Glutamatergic neuron (in vitro differentiated cells): ENCODE measurements at places on chromosomes 13 and 19.

- no peak for DNase-seq
Measured at GRCh38 chr19:2973229-2973628, 4.1 kb upstream of the TLE6 start.

- DNase-seq: no peak
Measured at GRCh38 chr19:38878575-38879399, 712 bp upstream of the RINL start.

DNA sequence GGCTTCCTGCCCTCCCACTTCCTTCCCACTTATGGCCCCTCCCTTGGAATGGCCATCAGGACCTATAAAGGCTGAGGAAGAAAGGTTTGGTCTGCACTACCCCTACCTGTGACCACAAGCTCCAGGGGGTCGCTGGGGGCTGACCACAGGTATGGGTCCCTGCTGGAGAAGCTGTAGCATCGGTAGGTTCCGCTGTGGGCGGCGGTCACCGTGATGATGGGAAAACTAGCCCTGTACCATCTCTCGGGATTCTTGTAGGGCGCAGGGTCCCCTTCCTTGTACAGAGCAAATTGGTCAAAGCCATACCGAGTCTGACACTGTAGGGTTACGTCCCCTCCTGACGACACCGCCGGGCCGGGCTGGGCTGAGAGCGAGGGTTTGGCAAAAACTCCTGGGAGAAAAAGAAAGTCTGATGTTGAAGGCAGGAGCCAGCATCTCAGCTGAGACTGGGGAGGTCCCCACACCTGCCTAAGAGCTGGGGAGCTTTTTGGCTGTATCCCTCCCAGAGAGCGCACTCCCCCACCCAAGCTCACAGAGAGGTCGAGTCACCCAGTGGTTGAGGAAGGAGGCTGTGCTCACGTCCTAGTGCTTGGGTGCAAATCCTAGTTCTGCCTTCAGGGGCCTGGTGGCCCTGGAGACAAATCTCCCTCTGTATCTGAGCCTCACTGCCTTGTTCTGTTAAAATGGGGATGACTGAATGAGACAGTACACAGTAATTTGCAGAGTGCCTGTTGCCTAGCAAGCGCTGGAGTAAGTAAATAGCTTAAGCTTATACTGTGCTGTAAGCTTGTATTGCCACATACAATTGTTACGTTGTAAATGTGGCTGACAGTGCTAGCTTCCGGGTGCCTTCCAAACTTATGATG lies 10.4 kb downstream of the GP6 start:
- DNase-seq: no peak

DNA sequence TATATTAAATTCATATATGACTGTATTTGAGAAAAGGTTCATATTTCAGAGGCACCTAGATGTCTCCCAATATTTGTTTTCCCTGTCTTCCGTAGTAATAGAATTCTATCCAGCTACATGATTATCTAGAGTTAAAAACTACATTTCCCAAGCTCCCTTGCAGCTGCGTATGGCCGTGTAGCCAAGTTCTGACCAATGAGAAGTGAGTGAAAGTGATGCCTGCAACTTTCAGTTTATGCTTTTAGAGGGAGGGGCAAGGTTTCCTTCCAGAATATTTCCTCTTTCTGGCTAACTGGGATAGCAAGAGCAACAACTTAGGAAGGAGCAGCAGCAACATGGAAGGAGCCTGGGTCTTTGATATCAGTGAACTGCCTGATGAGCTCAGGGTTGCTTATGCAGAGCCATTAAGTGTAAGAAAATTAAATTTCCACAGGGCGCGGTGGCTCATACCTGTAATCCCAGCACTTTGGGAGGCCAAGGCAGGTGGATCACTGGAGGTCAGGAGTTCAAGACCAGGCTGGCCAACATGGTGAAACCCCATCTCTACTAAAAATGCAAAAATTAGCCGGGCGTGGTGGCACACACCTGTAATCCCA lies 23.2 kb upstream of the CYP2A13 start:
- DNase-seq: no peak

DNA sequence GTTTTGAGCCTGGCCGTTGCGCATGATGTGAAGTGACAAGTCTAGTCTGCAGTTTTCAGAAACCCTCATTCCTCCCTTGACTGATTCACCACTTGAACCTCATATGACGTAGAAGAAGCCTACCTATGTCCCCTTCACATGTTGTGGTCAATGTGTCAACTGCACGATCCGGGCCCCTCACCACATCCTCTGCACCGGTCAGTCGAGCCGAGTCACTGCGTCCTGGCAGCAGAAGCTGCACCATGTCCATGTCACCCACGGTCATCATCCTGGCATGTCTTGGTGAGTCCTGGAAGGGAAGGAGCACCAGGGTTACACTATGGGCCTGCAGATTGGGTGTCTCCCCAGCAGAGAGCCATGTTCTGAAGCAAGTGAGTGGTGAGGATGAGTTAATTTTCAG lies at the start of gene KIR2DL4:
TSS of gene KIR2DL4 (plus strand) at position 201 of the 400 bp plus-strand sequence. CDS start at position 243, 42 bp downstream.
- DNase-seq: no peak

GRCh38 chr19:29965492-29965891 lies 23.5 kb downstream of the URI1 start:
- no peak for DNase-seq

DNA sequence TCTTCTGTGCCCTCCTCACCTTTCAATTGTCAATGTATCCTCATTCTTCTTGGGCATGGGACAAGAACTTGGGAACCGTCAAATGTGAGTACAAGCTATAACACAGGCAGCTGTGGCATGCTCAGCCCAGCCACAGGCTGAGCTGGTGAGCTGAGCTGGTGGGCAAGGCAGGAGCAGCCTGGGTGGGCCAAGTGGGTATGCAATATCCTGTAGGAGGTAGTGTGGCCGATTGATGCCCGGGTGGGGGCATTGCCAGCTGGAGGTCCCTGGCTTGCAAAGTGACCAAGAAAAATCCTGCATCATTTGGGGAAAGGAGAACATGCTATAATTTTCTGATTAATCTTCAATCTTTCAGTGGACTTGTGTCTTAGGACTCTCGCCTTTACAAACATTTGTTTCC lies 507.2 kb upstream of the SLC10A2 start:
- no peak for DNase-seq

GRCh38 chr13:99003851-99004471 lies 26.1 kb upstream of the DOCK9 start:
- DNase-seq: no peak

GRCh38 chr13:43306372-43306771 lies 283.0 kb downstream of the DNAJC15 start:
- no peak for DNase-seq

DNA sequence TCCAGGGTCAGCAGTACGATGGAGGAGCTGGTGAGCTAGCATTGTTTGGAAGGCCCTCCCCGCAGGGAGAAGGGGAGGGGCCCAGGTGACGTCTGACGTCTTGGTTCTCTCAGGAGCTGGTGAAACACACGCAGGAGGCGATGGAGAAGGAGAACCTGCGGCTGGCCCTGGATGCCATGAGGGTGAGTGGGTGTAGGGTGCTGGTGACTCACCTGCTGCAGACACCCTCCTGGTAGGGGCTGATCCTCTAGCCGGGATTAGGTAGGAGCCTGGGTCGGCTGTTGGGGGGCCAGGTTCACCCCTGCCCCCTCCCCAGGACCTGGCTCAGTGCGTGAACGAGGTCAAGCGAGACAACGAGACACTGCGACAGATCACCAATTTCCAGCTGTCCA lies 55.8 kb downstream of the VAV1 start:
- DNase-seq: no peak

DNA sequence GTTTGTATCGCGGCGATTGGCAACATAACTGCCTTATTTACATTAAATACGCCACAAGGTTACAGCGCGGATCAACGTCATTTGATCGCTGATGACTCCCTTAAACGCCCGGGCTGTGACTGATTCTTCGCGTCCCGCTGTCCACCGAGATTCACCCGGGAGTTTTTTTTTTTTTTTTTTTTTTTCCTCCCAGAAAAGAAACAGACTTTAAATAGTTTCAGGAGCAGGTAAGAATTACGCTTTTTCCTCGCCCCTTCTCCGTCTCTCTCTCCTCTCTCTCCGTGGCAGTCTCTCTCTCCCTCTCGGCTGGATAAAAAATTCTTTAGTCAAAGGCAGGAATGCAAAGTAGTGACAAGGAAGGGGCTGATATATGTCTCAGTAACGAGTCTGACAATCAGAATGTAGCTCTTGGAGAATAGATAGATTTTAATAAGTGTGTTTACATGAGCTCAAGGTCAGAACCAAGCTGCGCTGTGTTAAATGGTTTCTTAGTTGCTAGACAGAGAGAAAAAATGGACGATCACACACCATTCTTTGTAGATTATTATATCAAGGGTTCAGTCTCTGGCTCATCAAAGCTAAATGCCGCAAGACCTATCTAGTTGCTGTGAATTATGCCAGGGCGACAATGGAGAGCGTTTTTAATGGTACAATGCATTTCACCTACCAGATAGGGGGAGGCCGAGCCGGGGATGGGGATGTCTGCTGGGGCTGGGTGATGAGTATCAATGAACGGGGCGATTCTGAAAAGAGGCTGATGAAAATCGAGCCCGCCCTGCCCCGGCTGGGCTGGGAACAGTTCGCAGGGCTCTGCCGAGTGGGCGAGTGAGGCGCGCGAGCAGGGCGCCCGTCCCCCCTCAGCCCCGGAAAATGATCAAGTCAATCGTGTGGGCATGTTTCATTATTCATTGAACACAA lies 147.2 kb upstream of the ZNF536 start:
- peak; percentile 50 for DNase-seq

DNA sequence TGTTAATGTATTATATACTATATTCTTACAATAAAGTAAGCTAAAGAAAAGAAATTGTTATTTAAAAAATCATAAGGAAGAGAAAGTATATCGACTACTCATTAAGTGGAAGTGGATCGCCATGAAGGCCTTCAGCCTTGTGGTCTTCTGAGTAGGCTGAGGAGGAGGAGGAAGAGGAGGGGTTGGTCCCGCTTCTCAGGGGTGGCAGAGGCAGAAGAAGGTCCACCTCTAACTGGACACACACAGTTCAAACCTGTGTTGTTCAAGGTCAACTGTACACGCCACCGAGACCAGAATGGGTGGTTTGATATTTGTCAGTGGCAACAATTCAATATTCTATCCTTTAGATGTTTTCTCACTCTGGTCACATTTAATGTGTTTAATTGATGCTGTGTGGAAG lies 67.2 kb downstream of the ALOX5AP start:
- no peak for DNase-seq

DNA sequence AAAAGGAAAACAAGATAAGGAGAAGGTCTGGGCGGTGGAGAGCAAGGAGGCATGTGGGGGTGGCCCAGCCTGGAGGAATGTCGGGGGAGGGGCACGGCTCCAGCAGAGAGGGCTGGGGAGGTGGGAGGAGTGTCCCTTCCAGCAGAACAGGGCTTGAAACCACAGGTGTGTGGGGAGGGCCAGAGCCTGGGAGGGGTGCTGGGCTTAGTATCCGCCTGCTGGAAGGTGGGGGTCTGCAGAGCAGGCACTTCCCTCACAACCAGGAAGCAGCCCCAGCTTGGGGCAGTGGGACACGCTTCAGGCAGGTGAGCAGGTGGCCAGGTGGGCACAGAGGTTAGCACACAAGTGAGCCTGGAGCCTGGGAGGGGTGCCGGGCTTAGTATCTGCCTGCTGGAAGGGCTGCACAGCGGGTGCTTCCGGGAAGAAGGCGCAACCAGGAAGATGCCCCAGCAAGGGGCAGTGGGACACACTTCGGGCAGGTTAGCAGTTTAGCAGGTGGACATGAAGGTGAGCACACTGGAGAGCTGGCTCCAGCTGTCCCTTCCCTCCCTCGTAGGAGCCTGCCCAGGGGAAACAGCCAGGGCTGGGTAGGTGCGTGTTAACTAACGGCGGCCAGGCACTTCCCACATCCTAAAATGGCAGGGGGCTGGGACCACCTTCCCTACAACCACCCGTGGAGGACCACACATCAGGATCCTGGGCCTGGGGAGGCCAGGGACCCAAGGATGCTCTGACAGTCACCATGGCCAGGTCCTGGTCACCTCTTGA lies 3.0 kb downstream of the GAS6 start:
- no peak for DNase-seq

- DNase-seq: no peak
Measured at GRCh38 chr19:1474011-1474764, 4.8 kb downstream of the C19orf25 start.

- peak; percentile 78 for DNase-seq
Measured at GRCh38 chr19:45250832-45251451, at the start of gene MARK4. Gene MARK4 (plus strand): TSS chr19:45251271. CDS start chr19:45251589, 318 bp downstream.

DNA sequence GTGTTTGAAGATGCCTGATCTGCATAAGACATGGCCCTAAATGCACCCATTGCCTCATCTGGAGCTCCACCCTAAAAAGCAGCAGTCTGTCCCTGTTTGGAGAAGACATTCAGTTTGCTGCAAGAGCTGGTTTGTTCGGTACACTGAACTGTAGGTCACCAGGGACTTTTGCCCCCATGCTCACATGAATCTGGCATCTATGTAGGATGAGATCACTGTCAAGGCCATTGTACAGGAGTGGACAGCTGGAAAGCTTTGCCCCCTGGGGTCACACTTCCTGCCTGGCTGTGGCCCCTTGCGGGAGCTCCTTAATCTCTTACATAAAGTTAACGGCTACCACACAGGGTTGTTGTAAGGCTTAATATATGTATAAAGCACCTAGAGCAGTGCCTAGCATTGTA lies 73.0 kb downstream of the IPO5 start:
- no peak for DNase-seq
